ENCODE measurements at places on chromosomes 2 and 18.

GRCh38 chr18:9735238-9735637 is 27.1 kb downstream of the RAB31 start:
- no peak for DNase-seq

- DNase-seq = peak; percentile 28
Measured at GRCh38 chr2:178796079-178796677, 11.0 kb downstream of the TTN start.

DNA sequence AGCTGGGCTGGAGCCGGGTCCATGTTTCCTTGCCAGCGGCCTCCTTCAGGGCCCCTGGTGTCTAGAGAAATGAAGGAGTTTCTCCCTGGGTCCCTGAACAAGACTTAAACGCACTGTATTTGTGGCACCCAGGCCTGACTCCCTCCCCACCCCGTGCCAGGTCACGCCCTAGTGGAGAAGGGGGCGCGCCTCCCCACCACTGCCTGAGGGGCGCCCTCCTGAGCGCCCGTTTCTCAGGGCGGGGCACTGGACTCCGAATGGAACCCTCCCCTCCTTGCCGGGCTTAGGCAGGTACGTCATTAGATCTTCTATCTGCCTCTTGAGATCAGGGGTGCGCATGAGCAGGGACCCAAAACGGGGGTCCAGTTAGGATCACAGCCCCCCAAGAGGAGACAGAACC is 16.3 kb downstream of the ODC1 start:
- DNase-seq = no peak

DNA sequence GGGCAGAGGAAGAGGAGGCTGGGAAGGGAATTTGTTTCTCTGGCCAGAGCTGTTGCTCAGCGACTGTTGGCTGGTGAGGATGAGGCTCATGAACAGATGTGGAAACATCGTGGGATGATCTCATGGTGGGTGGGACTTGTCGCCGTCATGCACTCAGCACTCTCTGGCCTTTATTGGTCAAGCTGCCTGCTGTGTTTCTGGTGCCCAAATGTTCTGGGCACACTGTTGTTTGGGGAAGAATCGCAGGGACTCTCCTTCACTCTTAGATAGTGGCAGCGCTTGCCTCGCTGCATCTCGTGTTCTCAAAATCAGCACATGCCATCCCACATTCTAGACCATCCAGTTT is 145.6 kb downstream of the AGAP1 start:
- DNase-seq = no peak

DNA sequence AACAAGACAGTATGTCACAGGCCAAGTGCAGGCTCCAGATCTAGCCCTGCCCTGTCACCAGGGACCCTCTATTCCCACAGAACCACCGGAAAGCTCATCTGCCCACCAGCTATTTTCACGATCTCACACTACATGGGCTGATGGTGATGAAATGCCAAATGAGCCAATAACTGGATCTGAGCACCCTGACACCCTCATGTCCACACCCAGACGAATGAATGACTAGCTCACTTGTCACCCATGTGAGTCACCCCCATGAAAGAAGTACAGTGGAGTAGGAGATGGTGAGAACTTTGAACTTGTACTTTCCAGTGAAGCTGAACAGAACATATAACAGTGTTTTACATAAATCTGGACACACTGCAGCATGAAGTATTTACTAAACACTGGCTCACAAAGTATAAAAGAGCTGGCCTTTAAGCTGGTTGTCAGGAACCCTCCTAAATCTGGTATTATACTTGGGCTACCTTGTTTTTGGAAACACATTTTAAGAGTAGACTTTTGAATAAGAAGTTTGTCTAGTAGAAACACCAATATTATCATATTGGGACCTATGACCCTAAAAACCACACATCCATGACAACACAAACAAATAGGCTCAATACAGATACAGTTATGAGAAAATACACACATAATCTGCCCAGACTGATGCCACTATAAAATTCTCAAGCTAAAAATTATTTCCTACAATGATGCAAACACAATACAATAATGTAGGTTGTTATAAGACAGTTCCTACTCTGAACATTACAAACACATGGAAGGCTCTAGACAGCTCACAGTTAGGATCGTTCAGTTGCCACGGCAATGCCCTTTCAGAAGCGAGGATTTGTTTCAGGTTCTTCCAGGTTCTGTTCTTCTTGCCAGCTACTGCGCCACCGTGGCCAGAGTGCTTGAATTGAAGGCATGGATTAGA is 19.0 kb downstream of the INO80C start:
- no peak for DNase-seq

- no peak for DNase-seq
Measured at GRCh38 chr2:179893616-179894015, 32.2 kb upstream of the ZNF385B start.

DNA sequence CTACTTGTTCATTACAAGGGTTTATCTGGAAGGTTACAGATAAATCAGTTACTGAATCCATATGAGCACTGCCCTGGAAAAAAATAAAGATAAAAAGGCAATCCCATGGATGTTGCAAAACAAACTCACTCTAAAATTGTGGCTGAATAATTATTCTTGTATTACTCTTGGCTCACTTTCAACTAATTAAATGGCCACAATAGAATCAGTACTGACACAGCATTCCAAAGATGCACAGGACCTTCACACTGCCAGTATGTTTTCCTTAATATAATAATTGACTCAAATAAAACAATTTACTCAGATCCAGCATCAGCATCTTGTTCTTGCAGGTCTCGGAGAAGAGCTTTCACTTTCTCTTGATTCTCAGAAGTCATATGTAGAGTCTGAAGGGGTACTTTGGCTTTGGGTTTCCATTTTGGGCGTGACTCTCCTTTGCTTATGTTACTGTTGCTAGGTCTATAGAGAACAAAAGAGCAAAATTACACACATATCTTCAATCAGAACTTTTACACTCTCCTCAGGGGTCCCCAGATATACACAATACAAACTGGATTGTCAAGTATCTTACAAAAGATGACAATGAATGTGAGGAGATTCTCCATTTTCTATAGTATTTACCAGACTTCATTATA is 12.6 kb downstream of the DHX57 start:
- no peak for DNase-seq

DNA sequence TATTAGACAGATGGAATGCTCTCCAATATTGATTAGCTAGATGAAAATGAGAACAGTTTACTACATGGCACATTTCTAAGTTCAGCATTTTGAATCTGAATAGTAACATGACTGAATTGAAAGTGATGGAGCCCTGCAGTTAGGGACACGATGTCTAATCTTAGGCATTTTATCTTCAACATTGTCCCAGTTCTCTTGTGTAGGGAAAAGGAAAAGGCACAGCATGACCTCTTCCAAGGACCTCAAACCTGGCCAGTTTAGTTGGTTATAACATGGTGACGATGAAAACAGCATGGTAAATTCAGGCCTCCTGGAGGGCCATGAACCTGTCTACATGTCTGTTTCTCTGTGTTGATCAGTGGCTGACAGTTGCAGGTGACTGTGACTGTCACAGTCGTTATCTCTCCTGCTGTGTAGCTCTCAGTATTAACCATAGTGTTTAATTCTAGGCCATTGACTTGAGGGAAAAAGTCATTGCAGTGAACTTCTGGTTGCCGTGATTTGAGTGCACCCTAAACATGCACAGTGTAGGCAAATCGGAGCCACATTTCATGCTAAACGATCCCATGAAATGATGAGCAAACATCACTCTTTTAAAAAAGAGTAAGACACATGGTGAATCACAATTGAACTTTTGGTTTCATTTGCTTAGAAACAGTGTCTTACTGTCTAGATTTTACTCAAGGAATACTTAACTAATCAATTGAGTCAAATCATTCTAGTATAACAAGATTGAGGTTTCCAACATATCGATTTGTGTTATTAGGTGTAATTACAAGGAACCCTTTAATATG is 129.7 kb downstream of the PHLPP1 start:
- no peak for DNase-seq

GRCh38 chr2:74886811-74887210 is 52.9 kb downstream of the HK2 start:
- no peak for DNase-seq

DNA sequence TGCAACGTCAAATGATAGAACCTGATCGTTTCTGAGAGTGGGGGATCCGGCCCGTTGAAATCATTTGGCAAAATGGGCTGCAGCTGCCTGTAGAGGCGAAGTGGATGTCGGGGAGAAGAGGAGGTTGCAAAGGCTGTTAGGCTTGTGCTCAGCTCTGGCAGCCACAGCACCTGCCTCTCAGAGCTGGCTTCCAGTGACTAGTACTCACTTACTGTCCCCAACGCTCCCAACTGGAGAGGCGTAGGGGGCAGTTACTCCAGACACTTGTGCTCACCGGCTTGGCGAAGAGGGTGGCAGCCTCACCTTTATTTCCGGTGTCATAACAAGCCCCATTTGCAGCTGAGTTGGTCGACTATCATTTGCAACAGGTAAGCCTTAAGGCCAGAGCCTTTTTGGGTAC is 37.9 kb downstream of the NCK2 start:
- DNase-seq = no peak

DNA sequence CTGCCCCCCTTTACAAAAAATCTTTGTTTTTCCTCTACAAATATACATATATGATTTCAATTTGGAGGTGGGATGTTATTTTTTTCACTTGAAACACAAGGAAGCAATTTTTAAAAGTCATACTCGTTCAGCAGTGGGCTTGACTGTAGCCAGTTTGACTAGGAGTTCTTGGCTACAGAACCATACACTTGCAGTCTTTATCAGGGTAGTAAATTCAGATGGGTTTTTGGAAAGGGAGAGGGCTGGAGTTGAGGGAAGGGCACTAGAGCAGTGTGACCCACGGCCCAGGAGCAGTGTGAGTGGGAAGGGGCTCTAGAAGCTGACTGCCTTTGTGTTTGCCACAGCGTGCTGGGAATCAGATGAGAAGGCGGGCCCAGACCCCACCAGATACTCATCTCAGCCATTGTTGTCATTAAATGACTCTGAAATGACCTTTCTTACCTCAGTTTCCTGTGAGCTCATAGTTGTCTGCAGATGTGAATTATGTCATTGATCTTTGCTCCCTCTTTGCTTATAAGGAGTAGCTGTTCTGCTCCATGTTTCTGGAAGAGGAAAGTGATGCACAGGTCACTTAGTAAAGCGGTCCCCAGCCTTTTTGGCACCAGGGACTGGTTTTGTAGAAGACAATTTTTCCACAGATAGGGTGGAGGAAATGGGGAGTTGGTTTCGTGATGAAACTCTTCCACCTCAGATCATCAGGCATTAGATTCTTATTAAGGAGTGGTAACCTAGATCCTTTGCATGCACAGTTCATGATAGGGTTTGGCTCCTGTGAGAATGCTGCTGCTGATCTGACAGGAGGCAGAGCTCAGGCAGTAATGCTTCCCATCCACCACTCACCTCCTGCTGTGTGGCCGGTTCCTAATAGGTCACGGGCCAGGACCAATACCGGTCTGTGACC is 116.8 kb downstream of the SPTBN1 start:
- DNase-seq = peak; percentile 47

DNA sequence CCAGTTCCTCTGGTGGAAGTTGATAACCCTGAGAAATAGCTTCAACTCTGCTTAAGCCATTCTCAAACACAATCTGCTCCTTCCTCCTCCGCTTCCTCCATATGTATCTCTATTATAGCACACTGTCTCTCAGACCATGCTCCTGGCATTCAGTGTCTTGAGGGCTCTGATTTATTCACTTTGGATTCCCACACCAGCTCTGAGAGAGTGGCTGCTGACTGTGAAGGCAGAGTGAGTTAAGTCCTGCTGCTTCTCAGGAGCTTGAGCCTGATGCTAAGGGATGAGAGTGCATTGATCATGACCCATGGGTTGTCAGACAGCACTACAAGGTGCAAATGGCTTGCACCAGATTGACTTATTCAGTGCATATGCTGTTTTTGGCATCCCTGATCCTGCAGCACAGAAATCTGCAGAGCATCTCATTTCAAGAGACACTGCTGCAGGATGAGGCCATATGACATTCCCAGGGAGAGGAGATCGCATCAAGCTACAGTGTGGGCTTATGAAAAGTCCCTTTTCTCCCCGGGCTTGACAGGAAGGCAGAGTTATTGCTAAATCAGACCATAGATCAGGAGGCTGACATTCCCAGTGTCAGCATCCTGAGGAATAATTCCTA is 500.5 kb upstream of the RAB6C start:
- no peak for DNase-seq

DNA sequence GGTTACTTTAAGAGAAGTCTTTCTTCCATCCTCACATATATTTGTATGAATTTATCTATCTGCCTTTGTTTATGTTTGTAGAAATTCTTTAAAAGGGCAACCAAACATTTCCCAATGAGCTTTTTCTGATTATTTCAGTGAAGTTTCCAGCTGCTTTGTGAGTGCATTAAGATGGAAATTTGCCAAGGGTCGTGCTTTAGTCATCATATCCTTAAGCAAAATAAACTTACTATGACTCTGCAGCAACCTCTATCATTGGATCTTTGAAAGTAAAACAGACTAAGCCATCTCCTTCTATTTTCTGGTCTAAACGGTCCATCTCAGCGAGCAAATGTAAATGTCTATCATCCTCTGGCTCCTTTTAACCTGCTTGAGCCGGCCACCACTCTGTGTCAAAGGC is 489.3 kb downstream of the SOX11 start:
- no peak for DNase-seq

- no peak for DNase-seq
Measured at GRCh38 chr2:18380321-18380720, 180.1 kb downstream of the RDH14 start.

GRCh38 chr2:163247156-163247846 is 408.7 kb upstream of the KCNH7 start:
- no peak for DNase-seq

GRCh38 chr2:40165509-40165844 is 286.4 kb downstream of the SLC8A1 start:
- DNase-seq = no peak

DNA sequence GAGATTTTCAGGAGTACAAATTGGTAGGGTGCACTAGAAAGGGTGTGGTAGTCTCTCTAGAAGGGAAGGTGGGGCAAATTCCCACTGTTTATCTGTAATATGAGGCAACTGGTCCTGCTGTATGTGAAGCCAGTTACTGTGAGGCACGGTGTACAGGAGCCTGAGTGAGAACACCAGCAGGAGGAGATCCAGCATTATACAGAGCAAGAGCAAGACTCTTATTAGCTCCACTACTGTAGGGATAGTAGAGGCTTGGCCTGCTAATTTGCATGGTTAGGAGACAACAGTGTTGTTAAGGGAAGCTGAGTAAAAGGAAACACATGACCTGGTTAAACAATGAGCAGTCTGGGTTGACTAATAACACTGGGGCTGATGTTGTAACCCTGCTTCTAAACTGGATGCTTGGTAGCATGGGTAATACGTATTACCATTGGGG is 76.3 kb upstream of the WDSUB1 start:
- DNase-seq = no peak
